ENCODE measurements at places on chromosomes 3 and 15.

DNA sequence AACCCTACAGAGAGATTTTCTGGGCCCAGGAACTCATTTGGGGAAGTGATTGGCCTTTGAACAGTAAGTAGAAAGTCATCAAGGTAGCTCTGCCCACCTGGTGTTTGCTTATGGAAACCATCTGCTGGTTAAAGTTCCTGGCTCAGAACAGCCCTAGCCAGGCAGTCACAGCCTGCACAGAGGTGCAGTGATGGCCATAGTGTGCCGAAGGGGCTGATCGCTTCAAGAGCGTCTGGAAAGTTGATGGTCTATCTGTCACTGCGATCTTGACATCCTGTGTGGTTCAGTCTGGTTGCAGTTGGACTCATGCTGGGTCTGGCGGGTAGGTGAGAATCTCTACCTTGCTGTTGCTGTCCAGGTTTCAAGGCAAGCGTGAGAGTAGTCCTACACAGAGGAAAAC, 151.6 kb downstream of the SLCO3A1 start:
- no peak for DNase-seq

DNA sequence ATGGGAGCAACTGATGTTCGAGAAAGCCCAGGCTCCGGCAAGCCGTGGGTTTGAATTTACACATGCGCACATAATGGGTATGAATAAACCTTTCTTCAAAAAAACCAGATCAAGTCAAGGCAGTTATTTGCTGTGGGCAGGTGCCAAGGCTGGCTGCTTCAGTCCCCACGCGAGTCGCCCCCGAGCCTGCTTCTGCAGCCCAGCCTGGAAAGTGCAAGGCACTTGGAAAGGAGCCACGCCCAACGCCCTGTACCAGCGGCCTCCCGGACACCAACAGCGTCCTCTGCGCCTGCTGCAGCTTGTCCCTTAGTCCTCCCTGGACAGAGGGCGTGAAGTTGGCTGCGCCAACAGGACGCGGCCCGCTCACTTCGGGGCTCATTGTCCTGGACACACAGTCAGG, 68.9 kb downstream of the KLF15 start:
- no peak for DNase-seq

DNA sequence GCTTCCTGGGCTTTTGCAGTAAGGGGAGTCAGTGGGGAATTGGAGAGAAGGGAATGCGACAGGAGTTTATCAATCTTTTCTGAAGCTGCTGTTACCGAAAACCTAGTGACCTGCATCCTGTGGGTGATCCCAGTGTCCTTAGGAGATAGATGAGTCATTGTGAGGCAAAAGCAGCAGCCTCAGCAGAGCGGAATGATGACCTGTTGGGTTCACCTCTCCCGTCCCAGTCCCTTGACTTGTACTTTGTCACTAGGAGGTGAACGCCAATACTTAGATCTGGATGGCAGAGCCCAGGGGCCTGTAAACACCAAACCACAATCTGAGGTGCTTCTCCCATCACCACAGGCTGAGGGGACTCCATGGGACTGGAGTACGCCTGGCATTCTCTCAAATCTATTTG, 17.9 kb downstream of the CDAN1 start:
- DNase-seq: no peak

DNA sequence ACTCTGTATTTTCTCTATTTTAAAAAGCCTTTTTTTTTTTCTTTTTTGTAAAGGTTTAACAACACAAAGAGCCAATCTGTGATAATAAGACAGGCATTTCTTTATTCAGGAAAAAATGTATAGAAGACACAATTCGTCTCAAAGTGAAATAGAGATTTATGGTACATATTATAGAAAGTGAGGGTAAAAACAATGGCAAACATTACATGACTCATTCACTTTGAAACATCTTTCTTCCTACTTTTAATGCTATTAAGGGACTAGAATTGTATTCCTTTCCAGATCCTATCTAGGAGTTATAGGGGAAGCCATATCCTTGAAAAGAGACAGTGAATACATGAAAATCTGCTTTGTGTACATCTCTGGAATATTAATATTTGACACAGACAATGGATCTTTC, 137.1 kb upstream of the MCTP2 start:
- no peak for DNase-seq

DNA sequence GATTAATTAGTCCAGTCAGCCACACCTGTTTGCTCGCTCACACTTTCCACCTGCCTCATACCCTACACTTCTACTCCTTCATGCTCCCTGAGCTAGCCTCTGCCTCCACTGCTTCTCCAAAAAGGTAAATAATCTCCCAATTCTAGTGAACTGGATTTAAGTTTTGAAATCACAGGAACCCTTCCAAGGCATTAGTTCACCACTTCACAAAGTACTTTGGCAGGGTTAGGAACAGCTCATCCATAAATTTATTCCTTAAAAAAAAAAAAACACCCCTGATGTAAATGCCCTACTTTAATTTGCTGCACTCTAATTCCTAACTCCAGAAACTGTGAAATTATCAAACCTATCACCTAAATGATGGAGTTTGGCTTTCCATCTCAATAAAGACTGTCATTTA, 58.3 kb downstream of the GADL1 start:
- DNase-seq: no peak

- DNase-seq: no peak
Measured at GRCh38 chr3:13553686-13554085, 4.8 kb downstream of the FBLN2 start.

GRCh38 chr15:70196372-70197316, 98.9 kb upstream of the TLE3 start:
- peak; percentile 83 for DNase-seq

GRCh38 chr3:167302678-167303077, 77.4 kb downstream of the ZBBX start:
- no peak for DNase-seq

- no peak for DNase-seq
Measured at GRCh38 chr3:187227658-187228258, 30.5 kb downstream of the RTP1 start.

DNA sequence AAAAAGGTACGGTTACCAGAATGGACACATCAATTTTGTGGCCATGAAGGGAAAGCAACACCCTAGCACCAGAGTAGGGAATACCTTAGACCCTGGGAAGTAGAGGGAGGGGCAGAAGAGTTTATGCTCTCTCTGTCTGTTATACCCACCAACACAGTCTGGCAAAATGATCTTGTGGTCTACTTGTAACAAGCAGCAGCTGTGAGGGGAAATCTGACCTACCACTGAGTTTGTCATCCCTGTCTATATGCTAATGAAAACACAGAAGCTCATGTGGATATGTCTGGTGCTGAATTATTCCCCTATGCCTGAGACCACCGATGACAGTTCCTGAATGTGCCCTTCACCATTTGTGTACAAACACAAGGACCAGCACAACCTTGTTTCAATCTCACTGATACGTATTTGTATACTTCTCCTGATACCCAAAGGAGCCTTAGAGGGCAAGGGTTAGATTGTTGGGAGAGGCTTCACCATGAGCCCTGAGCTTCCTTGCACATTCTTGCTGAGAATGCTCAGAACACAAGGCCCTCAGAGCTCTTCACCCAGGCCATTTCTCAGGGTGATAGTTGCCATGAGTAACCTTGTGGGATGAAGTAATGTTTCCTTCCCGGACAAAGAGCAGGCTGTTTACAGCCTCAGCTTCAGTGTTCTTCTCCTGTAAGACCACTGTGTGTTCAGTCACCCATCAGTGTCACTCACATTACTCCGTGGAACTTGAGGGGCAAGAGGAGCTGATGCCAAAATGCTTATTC, 24.7 kb upstream of the ZNF639 start:
- DNase-seq: no peak

- no peak for DNase-seq
Measured at GRCh38 chr3:113266738-113267137, 55.4 kb downstream of the BOC start.

DNA sequence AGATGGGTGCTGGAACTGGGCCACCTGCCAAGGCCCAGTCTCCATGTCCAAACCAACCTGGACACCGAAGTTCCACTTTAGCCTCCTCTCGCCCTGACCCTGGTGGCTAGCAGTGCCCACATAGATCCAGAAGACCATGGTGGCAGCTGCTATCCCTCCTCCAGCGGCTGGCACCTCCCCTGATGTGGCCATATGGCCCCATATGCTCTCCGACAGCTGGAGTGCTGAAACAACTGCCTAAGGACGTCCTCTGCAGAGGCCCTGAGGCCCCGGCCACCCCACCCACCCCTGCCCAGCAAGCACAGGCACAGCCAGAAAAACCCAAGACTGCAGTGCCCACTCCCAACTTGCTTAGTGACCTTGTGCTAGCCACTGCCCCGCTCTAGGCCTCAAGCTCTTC, 182.3 kb upstream of the LINGO1 start:
- peak; percentile 47 for DNase-seq
